ENCODE measurements at places on chromosomes 6 and 20.
A peak's percentile ranks its signal among the peaks of the same experiment; 100 is the strongest.

DNA sequence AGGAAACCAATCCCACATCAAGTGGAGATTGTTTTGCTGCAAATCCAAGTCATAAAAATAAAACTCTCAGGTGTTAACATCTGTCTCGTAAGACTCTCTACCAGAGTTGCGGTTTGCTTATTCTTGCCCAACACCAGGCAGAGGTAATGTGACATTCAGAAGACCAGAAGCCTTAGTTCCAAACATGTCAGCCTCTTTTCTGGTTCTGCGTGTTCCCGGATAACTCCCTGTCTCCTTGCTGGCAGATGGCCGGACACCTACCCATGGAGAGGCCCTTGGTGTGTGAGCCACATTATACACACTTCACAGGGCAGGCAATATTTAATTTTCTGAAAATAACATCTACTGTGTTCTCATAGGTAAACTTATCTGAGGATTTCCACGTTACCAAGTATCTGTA is 73.4 kb downstream of the GMPR start:
- peak; percentile 17 for DNase-seq

DNA sequence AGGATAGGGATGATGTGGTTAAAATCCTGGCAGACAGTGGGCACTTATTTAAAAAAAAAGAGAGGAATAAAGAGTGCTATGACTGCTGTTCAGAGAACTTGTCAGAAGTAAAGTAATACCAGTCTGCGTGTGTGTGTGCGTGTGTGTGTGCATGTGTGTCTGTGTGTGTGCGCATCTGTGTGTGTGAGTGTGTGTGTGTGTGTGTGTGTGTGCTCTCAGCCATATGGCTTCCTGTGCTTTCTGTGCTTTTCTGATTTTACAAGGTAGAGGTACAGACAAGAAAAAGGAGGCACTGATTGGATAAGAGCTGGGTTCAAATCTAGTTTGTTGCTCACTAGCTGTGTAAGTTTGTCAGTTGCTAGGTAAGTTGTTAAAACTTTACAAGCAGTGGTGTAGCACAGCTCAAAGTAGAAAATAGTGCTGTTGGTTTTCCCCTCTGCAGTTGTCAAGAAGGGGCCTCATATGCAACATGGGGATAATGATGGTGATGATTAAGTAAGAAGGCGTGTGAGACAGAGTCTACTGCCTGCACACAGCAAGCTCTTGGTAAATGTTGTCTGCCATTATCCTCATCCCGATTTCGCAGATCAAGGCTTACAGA is 155.3 kb upstream of the ZNF217 start:
- no peak for DNase-seq

GRCh38 chr20:17990278-17990972 is 21.6 kb downstream of the MGME1 start:
- no peak for DNase-seq

GRCh38 chr6:36067374-36068011 is 39.9 kb downstream of the MAPK14 start:
- DNase-seq, result no peak
